Activated T-helper 1 cell treated with Interleukin-2 at 50 U/mL for 16 hours (primary cell): ENCODE measurements at places on chromosomes 1 and 21.
A peak's percentile ranks its signal among the peaks of the same experiment; 100 is the strongest.

DNA sequence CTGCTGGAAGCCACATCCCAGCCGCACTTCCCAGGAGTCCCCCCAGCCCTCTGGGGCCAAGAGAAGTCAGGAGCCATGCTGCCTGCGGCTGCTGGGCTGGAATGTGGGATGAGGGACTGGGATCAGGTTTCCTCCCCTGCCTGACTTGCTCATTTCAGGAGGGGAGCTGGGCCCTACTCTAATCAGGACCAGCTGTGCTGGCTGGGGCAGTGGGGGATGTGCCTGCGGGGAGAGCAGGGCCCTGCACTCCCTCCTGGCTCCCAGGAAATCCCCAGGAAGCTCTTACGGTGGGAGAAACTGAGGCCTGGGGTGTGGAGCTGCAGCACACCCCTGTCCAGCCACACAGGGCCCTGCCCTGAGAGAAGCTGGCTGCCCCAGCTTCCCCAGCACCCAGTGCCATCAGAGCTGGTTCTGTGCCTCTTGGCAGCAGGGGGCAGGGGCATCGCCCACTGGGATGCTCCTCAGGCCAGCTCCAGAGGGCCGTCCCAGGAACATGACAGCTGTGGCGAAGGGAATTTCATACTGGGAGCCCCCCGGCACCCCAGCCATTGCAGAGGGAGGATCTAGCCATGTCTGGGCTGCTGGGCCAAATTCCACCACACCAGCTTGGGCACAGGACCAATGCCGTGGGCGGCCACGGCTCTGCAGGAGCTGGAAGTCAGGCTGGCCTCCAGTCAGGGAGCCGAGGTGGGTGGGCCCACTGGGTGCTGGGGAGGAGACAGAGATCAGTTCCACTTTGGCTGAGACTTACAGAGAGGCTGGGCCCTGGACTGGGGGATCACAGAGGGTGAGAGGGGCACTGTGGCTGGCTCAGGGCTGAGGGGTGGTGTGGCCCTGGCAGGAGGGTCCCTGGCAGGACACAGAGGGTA is 21.3 kb upstream of the PRSS38 start:
- no peak for DNase-seq

- DNase-seq = no peak
These were observed 561 bp upstream of the COQ8A start for GRCh38 chr1:226939438-226940028.

DNA sequence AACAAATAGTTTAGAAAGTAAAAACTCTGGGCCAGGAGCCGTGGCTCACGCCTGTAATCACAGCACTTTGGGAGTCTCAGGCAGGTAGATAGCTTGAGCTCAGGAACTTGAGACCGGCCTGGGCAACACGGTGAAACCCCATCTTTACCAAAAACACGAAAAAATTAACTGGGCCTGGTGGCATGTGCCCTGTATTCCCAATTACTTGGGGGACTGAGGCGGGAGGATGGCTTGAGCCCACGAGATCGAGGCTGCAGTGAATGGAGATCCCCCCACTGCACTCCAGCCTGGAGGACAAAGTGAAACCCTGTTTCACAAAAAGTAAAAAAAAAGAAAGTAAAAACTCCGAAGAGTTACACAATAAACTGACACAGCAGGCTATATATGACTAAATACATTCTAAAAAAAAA is 10.6 kb downstream of the CEP170 start:
- DNase-seq = no peak

- no peak for DNase-seq
These were observed 13.7 kb downstream of the PABPC4 start for GRCh38 chr1:39562886-39563285.

DNA sequence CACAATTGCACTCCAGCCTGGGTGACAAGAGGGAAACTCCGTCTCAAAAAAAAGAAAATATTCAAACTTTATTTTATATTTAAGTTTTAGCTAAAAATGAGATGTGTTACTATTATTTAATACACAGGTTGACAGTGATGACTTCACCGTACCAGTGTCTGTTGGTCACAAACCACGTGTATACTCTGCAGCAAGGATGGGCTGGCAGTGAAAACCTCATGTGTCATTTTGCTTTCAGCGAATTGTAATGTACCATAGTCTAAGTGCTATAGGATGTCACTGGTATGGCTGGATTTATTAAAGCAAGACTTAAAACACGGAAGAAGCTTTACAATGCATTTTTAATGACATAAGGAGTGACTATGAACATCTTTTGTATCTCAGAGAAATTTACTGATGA is 28.1 kb upstream of the NHLH2 start:
- no peak for DNase-seq

GRCh38 chr1:246081138-246081702 is 425.9 kb downstream of the SMYD3 start:
- DNase-seq = no peak

- DNase-seq = no peak
These were observed 100.7 kb downstream of the KCNN3 start for GRCh38 chr1:154769193-154769895.

DNA sequence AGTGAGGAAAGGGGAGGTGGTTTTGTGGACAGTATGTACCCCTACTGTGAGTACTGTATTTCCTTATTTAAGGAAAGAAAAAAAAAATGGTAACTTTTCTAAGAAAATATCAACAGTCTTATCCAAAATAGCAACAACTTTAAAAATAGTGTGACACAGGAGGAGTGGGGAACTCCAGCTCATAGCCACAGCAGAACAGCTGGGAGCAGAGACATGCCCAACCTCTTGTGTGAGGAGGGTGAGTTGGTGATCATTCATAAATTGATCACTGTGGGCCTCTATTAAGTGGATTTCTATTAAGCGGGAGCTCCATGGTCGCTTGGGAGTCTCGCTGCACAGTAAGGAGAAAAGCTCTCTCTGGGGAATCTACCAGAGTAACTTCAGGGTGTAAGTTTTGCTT is 158.8 kb upstream of the DUSP10 start:
- no peak for DNase-seq

- no peak for DNase-seq
These were observed 10.8 kb upstream of the PRAMEF12 start for GRCh38 chr1:12762766-12763165.

- DNase-seq = no peak
These were observed 2.6 kb downstream of the TUFT1 start for GRCh38 chr1:151542710-151543129.

DNA sequence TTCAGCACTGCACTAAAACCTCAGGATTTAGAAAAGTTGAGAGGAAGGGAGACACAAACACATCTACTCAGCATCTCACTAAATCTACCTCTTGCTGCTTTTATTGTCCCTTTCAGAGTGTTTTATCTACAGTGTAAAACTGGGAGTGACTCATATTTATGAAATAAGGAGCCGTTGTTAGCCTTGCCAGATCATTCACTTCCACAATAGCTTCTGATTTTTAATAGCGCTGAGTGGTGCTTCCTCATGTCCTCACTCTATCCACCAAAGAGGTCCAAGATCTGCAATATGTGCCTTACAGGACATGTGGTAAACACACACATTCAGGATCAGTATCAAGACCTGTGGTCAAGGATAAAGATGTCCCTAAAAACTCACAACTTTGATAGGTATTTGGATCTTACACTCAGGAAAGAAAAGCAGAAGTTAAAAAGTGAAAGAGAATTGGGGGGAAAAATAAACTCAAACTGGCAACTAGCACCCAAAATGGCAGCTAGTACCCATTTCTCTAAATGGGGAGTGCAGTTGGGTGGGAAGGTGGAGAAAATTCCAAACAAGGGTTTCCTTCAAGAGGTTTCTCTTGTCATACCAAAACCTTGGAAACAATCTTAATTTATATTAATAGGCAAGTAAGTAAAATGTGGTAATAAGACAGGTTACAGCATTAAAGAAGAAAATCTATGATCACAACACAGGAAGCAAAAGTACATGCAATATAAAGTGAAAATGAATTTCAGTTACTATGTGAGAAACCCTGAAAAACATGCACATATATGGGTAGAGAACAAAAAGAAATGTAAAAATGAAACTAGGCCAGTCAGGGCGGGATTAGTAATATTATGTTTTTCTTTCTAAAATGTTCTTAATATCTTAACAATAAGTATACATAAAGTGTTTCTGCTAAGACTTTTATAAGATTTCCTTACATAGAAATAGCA is 15.9 kb downstream of the DUSP10 start:
- no peak for DNase-seq

- no peak for DNase-seq
These were observed 1.4 kb upstream of the MYBPH start for GRCh38 chr1:203177036-203177405.

DNA sequence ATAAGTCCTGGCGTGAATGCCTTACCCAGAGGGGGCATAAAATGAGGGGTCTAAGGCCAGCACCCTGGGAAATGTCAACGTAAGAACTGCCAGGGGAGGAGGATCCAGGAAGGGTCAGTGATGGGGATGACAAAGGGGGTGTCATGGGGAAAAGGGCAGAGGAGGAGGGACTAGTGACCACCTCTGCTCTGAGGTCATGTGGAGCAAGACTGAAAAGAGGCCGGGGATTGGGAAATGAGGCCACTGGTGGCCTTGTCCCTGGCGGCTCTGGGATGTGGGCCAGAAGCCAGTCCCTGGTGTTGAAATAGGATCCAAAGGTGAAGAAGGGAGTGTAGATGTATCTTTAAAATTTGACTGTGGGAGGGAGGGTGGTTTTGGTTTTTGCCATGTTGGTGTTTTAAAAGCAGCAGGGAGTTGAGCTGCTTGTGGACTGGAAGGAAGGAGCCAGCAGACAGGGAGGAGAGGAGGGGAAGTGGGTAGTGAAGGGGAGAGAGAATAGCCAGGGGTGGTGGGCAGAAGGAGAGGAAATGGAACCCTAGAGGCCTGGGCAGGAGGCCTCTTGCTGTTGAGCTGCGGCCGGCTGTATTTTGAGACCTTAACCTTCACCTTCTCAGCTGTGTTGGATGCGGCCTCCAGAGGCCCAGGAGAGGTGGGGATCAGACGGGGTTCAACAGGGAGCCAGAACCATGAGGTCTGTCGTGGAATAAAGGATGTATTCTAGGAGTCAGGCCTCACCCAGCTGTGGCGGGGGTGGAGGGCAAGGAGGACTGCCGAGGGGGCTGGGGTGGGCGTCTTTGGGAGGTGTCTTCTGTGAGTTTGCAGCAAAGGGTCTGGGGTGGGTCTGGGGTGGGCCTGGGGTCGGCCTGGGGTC is 92.5 kb downstream of the DHRS3 start:
- no peak for DNase-seq

DNA sequence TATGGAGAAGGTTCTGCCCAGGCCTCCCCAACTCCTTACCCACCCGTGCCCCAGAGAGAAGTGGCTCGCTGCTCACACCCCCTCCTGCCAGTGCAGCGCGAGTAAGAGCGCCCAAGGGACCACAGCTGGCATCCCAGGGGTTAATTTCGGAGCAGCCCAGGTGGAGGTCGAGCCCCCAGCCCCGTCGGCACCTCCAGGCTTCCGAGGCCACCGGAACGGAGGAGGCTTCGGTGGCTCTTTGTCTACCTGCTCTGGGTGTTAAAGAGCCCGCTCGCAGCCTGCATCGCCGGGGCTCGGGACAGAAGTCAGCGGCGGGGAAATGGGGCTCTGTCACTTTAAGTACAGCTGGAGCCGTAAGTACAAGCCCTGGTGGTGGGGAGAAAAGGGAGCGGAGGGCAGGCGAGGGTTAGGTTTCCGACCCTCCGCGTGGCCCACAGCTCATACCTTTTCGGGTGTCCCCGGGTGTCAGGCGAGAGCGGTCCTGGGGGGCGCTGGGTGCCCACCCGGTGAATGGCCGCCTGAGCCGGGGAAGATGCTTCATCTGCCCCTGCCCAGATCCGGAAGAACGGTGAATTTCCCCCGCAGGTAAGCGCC is 89.4 kb upstream of the IPO9 start:
- peak; percentile 22 for DNase-seq

DNA sequence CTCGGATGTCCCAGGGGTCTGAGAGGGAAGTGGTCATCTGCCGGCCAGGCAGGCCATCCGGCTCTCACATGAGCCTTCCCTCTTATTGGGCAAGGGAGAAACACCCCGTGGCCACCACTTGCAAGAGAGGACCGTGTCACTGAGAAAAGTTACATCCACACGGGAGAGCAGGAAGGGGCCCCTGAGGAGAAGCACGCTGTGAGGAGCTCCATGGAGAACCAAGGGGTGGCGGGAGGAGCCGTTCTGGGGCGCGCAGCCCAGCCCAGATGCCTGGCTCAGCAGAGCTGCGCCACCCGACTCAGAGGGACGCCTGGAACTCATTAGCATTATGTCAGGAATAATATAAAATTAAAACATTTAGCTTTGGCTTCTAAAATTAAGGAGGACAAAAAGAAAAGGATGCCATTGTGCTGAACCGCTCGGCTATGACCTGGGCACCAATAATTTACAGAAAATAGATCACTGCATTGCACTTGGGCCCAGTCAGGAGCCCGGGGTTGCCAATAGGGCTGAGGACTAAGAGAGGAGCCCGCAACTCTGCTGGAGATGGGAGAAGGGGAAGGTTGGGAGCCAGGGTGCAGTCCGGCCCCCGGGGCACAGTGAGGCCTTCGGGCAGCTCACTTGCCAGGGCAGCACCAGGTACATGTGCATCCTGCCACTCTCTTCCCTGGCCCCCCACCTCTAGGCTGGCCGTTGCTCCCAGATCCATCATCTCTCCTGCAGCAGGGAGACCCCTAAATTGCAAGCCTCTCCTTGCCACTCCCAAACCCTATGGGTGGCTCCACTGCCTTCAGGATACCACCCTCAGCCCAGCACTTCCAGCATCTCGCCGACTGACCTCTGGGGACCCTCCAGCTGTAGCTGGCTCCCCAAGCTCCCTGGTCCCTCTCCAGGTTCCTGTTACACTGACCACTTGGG is 84.8 kb downstream of the DMRTB1 start:
- DNase-seq = no peak

GRCh38 chr1:168801032-168801745 is 72.2 kb upstream of the DPT start:
- DNase-seq = no peak

- no peak for DNase-seq
These were observed 110.3 kb downstream of the SEC16B start for GRCh38 chr1:177859572-177859971.

DNA sequence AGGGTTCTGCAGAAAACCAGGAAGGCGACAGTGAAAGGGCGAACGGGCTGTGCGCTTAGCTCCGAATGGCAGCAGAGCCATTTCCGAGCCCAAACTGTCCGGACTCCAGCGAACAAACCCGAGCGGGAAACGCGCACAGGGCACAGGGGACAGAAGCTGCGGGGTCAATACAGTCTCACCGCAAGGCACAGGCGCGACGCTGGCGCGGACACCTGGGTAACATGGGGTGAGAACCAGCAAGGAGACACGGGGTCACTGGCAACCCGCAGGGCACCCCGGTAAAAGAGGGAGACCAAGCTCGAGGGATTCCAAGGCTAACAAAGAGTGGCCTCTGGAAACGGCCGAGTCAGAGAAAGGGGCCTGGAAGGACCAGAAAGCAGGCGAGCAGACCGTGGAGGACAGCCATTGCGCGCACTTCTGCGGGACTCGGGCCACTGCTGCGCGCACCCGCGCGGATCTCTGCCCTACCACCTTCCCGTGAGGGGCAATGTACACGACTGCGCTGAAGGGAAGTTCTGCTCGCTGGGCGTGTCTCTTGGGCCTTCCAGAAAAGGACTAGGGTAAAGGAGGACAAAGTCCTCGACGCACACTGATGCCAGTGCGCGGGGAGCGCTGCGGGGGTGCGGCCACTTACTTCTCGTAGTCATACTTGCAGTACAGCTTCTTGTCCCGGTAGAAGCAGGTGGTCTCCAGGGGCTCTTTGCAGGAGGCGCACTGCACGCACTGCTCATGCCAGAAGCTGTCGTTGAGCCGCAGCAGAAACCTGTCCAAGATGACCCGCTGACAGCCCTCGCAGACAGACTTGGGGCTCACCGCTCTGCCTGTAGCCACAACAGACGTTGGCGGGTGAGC is 3.8 kb downstream of the LMX1A start:
- DNase-seq = no peak
